ENCODE measurements at places on chromosomes 16 and 17.
A peak's percentile ranks its signal among the peaks of the same experiment; 100 is the strongest.

DNA sequence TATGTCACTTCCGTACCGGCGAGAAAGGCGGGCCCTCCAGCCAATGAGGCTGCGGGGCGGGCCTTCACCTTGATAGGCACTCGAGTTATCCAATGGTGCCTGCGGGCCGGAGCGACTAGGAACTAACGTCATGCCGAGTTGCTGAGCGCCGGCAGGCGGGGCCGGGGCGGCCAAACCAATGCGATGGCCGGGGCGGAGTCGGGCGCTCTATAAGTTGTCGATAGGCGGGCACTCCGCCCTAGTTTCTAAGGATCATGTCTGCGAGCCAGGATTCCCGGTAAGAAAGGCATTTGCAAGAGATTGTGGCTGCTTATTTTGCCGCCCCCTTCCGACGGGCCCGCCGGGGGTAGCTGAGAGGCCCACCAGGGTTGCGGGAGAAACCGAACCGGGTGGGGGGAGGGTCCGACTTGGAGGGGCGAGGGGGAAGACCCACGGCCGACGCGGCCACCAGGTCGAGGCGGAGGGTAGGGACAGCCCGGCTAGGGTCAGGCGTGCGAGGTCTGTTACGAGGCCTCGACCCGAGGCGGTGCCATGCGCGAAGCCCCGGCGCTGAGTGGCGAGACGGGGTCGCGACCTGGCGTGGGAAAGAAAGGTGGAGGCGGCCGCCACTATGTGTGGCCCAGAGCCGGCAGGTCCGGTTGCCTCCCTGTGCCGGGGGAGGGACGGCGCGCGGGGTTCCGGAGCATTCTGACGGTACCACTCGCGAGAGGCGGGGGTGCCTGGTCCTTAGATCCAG, 6.7 kb upstream of the CD68 start:
- DNase-seq = peak; percentile 98

- DNase-seq = no peak
Observed at GRCh38 chr16:927406-927805, 43.4 kb downstream of the LMF1 start.

DNA sequence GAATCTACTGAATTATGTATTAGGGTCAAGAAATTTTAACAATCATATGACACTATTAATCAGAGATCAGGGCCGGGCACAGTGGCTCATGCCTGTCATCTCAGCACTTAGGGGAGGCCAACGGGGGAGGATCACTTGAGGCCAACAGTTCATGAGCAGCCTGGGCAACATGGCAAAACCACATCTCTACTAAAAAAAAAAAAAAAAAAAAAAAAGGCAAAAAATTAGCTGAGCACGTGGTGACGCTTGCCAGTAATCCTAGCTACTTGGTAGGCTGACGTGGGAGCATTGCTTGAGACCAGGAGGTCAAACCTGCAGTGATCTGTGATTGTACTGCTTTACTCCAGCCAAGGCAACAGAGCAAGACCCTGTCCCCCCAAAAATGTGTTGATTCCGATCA, 52.5 kb upstream of the CLEC3A start:
- no peak for DNase-seq

DNA sequence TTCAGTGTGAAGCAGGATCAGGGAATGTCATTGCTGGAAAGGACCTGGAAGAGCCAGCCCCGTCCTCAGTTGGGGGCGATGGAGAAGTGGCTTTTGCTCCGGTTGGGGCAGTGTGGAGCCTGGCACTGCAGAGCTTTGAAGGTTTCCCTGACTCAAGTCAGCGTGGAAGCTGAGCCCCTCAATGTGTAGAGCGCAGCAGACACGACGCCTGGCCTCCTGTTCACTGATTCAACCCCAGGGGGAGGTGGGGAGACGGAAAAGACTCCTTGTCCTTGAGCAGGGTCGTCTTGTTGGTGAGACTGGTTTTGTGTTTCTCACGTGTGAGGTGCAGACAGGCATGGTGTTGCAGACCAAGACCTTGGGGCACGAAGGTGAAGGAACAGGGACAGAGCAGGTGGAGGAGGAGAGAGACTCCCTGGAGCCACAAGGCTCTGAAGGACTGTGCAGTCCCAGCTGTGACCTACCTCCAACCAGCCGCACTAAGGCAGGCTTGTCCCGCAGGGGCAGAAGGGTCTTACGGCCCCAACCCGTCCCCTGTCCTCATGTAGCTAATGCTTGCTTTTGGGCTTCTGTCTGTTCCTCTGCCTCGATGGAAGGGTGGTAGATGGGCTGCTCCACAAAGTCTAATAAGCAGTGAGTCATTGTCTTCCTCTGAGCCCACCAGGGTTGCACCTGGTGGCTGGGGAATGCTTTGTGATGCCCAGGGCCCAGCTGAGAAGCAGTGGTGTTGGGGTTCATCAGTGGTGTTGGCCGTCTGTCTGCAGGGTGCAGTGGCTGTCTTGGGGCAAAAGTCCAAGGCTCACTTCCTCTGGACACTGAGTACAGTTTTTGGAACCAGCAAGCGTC, 47.8 kb downstream of the MPRIP start:
- no peak for DNase-seq

DNA sequence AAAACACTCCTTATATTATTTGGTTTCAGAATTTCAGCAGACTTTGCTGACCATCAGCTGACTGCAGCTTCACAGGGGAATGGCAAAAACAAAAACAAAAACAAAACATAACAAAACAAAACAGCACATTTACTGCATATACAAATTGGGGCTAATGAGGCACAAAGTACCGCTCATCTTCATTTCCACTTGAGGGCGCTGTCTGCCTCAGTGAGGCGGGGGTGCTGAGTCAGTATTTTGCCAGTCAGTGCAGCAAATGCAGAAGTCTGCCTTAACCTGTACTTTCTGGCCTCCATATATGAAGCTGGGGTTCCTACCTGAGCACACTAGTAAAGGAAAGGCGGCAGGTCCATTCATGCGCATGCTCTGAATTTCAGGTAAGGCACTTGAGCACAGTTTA, 13.5 kb upstream of the DYNLRB2 start:
- DNase-seq = no peak

GRCh38 chr17:4232168-4232813, 31.5 kb downstream of the ANKFY1 start:
- no peak for DNase-seq

DNA sequence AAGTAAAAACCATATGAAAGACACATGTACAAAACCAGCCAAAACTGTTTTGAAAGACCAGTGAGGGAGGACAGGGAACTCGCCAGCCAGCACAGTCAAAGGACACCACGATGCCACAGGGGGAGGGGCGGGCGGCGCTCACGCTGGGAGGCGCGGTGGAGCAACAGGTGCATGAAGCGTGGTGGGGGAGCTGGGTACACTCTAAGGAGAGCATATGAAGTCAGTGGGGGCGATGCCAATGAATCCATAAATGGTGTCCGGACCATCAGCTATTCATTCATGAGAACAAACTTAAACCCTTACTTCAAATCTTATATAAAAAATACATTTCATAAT, 101.0 kb upstream of the DNAH17 start:
- DNase-seq = no peak

DNA sequence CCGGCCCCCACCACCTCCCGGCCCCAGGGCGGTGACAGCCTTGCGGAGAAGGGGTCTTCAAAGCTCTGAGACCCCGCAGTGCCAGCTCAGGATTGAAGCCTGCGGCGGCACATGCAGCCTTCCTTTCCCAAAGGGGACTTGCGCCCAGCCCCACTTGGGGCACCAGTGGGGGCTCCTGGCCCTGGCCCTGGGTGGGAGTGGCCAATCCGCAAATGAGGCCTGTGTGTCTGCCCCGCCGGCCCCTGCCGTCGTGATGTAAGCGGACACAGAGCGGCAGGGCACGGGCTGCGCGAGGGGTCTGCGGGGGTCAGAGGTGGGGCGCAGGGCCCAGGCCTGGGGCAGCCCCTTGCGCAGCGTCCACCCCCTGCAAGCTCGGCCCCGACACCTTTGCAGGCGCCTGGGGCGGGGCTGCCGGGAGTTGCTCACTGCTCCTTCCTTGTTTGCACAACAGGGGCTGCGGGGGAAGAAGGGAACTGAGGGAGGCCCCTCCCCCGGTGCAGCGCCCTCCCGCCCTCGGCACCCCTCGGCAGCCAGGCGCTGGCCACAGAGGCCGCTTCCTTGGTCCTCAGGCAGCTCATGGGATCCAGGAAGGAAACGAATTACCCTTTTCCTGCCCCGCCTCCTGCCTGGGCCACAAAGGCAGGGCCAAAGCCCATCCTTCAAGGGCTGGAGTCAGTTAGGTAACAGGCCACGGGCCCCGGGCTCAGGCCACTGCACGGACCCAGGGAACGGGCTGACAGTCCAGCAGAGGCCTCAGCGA, 2.9 kb downstream of the SLC16A3 start:
- no peak for DNase-seq

- DNase-seq = no peak
Observed at GRCh38 chr17:75457047-75457654, 716 bp downstream of the TMEM94 start.

DNA sequence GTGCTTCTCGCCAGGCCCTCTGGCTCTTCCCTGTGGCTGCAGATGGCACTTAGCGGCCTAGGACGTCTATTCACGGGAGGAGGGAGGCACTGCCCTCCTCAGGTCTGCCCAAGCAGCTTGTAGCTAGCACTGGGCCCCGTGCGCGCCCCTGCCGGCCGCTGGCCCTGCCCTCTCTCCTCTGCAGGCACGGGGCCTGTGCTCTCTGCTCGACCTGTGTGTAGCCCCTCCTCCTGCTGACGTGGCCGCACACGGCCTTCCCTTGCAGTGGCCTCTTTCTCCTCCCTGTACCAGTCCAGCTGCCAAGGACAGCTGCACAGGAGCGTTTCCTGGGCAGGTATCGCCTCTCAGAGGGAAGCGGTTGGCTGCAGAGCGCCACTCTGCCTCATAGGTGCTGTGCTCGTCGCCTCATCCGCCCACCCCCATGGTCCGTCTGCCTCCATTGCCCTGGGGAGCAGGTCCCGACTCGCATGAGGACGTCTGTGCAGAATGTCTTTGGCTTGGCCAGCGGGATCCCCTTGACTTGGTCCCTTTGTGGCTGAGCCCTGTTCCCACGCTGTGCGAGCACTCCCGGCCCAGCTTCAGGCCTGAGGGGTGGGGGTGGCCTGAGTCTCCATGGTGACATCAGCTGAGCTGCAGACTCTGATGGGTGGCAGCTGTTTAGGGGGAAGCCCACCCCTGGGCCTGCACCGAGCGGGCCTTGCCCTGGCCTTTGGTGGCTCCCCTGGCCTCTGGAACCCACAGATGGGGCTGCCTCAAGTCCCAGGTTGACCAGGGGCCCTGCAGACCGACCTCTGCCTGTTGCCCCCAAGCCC, 34.6 kb downstream of the TSC2 start:
- no peak for DNase-seq

DNA sequence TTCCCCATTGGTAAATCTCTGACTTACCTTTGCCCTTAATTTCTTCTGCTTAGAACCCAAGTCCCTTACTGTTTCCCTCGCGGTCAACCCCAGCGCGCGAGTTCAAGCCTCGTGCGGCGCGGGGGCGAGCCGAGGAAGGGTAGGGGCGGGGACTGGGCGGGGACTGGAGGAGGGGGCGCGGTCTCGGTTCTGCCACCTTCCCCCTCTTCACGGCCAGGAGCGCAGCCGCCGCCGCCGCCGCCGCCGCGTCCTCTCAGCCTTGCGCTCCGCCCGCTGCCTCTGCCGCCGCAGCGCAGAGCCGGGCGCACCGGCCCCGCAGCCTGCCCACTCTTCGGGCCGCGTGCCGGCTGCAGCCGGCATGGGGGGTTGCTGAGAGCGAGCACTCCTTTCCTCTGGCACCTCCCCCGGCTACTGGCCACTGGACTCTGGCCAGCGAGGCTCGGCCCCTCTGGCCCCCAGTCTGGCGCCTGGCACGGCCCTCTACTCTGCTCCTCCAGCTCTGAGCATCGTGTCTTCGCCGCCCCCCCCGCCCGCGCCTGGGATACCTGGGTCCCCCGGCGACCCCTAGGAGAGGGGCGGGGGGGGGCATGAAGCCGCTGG, at the start of gene RAPGEFL1:
Gene RAPGEFL1 (plus strand): TSS at position 196 of the 600 bp plus-strand sequence. CDS start 392 bp downstream, at position 588.
- DNase-seq = no peak

DNA sequence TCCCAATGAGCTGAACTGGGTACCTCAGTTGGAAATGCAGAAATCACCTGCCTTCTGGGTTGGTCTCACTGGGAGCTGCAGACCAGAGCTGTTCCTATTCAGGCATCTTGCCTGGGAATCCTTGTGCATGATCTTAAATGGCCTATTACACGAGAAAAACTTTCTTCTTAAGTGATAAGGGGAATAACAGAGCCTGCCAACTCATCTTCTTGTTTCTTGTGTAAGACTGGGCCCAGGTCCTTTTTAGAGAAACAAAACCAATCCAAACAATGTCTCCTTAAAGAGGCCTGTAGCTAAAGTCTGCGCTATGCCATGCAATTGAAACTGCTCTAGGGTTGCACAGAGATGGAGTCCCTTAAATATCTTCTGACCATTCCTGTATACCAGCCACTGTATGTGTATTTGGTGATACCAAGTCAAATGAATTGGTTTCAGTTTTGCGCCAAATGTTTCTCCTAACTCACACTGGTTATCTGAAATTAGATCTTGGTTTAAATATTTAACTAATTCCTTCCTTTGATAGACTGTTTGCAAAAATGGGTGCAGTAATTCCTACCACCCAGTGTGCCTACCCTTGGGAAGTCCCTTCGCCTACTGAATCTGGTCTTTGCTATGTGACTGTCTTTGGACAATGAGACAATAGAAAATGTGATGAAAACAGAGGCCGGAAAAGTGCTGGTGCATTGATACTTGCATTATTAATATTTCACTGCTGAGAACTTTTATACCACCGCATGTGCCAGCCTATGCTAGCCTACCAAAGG, 6.5 kb upstream of the CCL23 start:
- no peak for DNase-seq

- no peak for DNase-seq
Observed at GRCh38 chr16:81429045-81429521, 15.5 kb upstream of the CMIP start.

GRCh38 chr16:66849549-66849948, 5.3 kb downstream of the CA7 start:
- DNase-seq = no peak

DNA sequence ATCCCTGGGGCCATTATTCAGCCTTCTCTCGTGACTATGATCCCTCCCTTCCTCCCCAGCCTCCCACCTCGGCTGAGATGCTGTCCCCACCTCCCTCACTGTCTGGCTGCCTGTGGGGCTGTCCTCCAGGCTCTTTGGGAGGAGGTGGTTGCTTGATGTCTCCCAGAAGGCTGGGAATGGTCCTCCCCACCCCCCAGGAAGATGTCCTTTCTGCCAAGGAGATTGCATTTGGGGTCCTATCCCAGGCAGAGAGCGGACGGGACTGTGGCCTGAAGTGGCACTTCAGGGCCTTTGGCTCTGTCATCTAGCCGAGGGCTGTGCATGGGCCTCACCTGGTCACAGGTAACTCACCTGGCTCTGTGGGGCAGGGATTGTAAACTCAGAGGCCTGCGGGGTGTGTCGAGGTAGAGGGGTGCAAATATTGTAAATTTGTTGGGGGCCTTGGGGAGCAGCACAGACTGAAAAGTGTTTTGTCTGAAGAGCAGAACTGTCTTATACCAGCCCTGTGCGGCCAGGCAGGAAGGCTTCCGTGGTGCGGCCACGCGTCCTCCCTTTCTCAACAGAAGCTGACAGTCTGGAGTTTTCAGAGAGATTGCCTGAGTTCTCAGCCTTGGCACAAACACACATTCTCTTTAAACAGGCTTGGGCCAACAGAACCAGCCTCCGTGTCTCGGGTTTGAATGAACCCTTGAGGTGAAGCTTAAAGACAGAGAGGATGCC, 177.9 kb downstream of the SEC14L1 start:
- DNase-seq = no peak
